Chondrocyte (in vitro differentiated cells): ENCODE measurements at places on chromosomes 1 and 21. TPM values are rescaled to one million over a fixed set of nuclear protein-coding genes. Genes with fewer than 3 reads are reported as not detected.

DNA sequence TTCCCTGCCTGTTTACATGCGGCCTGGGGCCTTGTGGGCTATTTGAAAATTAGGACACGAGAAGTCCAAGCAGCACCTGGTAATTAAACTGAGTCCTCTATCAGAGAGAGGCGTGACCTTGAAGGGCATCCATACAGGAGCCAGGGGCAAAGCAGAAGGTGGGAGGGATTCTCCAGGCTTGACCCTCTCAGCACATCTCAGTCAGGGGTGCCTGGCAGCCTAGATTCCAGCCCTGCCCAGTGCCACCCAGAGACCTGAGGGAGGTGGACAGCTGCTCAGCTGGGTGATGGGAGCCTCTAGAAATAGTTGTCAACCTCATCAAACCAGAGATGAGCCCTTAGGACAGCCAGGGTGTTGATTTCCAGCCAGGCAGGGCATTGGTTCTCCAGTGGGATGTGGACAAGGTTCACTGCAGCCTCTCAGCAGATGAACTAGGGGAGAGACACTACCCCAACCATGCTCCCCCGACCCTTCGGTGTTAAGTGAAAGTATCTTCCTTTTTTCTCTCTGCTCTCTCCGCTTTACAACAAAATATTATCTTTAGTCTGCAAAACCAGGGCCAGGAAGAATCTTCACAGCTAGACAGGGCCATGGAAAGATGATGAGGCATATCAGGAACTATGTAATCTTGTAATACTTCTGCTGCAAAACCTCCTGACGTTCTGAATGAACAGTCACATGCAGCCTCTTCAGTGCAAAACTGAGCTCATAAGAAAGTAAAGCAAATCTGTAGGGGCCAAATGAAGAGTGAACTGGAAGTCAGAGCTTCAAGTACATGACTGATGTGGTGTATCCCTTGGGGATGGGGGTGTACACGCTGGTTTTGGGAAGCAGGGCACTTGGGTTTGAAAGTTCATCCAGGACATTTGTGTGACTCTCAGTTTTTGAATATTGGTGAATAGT is 35.9 kb upstream of the ATP5PO start:
- H3K27me3 ChIP-seq: no peaks in the 10 kb centered on the region
- H3K4me3 ChIP-seq: no peak overlapping the region
- peaks cover 31% of the 10 kb centered on the region for H3K4me1 ChIP-seq
- no peak for DNase-seq

- DNase-seq: no peak
- no peak overlapping the region for H3K27ac ChIP-seq
- peaks cover 20% of the 10 kb centered on the region for H3K36me3 ChIP-seq
Measured at GRCh38 chr1:19360432-19360831, 48.3 kb downstream of the SLC66A1 start.

- no peak for DNase-seq
- no peak overlapping the region for H3K4me3 ChIP-seq
- H3K4me1 ChIP-seq: no peaks in the 10 kb centered on the region
- H3K27me3 ChIP-seq: peaks cover 2% of the 10 kb centered on the region
- no peaks in the 10 kb centered on the region for H3K36me3 ChIP-seq
Measured at GRCh38 chr1:194755241-194755994, 1569.0 kb upstream of the B3GALT2 start.

DNA sequence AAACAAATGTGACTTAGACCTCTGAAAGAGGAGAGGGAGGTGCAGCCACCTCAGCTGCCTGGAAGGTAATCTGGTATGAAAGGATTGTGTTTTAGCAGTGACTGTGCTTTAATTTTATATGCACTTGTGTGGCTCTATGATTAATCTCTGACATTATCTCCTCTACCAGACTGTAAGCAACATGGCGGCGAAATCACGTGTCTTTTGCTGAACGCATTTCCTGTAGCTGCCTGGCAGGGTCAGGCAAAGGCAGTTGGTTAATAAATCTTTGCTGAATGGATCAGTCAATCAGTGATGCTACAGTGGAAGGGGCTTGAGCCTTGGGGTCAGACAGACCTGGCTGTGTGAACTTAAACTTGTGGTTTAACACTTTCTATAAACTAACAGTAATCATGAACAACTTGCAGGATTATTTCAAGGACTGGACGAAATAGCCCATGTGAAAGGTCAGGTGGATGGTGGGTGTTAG is 96.9 kb downstream of the ADSS2 start:
- peak overlapping the region; percentile 22 for H3K27ac ChIP-seq
- H3K4me3 ChIP-seq: no peak overlapping the region

Gene HES3
- not detected in 3 replicates for total RNA-seq

GRCh38 chr1:89945852-89946476 is 48.9 kb upstream of the ZNF326 start:
- H3K27me3 ChIP-seq: no peaks in the 10 kb centered on the region
- no peak overlapping the region for H3K27ac ChIP-seq
- peaks cover 7% of the 10 kb centered on the region for H3K4me1 ChIP-seq
- no peak overlapping the region for H3K4me3 ChIP-seq
- no peak for DNase-seq

Gene MX2
- total RNA-seq: not detected in 3 replicates

DNA sequence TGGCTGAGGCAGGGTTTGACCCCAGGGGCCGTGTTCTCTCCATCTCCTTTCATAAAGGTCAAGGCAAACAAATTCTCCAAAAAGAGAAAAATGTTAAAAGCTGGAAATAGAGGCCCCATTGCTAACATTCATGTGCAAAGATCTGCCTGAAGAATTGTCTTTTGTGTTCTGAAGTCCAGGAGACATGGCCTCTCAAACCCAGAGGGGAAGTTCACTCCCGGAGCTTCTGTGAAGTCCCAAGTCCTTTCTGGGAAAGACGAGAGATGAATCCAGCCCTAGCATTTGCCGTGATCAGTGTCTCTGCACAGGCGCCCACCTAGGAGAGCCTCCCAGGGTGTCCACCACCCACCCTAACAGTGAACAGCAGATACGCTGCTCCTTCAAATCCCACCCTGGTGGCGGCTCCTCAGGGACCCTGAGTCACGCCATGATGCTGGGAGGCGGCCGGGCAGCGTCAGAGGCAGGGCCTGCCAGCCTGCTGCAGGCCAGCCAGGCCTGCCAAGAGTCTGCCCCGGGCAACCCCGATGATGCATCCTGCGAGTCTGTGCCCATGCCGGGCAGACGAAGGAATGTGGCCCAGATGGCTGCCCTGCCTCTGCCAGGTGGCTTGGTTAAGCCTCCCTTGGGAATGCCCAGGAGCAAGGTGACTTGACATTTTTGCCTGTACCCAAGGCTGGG is 5.2 kb upstream of the C2CD2 start:
- H3K4me3 ChIP-seq: no peak overlapping the region
- peaks cover 27% of the 10 kb centered on the region for H3K4me1 ChIP-seq
- peaks cover 3% of the 10 kb centered on the region for H3K27me3 ChIP-seq
- H3K27ac ChIP-seq: no peak overlapping the region
- DNase-seq: peak; percentile 88
- no peaks in the 10 kb centered on the region for H3K36me3 ChIP-seq

DNA sequence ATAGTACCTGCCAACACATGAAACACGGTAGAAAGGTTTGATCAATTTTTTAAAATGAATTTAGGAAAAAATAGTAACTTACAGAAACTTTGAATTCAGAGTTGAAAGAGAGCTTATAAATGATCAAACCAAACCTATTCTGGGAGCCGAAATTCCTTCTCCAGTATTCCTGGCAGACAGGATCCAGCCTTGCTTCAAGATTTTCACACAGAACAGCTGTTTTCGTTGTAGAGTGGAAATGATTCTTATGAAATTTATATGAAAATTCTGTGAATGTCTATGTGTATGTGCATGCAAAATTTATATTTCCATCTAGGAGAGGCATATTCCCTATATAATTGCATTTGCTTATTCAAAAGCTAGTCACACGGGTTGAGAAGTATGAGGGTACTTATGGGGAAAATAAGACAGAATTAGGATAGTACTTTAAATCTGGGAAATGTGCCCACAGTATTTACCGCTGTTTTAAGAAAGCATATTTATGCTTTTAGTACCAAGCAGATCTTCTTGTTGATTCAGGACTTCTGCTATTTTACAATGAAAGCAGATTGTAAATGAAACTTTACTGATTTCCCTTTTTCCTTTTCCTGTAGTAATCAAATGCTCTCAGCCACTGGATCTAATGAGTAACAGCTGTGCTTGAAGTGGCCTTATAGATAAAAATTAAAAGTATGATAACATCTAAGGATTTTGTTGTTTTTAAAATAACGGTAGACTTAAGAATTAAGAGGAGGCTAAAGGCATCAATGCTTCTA is 30.4 kb downstream of the PRRX1 start:
- H3K27ac ChIP-seq: peak overlapping the region; percentile 84
- no peaks in the 10 kb centered on the region for H3K27me3 ChIP-seq
- no peak overlapping the region for H3K4me3 ChIP-seq
- peaks cover 1% of the 10 kb centered on the region for H3K36me3 ChIP-seq
- peaks cover 93% of the 10 kb centered on the region for H3K4me1 ChIP-seq
- DNase-seq: no peak

DNA sequence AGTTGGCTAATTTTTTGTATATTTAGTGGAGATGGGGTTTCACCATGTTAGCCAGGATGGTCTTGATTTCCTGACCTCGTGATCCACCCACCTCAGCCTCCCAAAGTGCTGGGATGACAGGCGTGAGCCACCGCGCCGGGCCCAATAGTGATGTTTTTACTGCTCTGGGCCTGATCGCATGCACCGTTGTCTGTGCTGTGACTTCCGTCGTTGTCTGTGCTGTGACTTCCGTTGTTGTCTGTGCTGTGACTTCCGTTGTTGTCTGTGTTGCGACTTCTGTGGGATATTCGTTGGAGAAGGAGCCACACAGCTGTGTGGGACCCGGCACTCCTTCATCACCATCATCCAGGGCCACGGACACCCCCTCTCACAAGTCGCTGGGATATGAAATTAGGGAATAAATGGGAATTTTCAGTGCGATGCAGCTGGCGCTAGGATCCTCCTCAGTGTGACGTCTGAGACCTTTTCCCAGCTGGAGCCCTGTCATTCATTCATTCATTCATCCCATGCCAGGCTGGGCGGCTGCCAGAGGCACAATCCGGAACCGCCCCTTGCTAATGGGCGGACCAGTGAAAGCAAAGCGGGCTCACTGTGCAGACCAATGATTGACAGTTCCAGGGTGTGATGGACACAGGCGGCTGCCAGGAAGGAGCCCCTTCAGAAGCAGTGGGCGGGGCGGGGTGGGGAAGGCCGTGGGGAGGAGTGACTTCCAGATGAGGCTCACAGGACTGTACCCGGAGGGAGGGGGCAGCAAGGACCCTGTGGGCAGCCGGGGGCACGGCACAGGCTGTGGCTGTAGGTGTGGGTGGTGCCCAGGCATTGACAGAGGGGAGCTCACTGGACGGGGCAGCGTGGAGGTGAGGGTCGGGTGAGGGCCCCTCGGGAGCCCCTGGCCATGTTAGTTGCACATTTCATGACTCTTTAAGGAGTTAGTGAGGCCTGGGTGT is 48.9 kb downstream of the PRKCZ start:
- peaks cover 2% of the 10 kb centered on the region for H3K27me3 ChIP-seq
- H3K4me1 ChIP-seq: no peaks in the 10 kb centered on the region
- H3K36me3 ChIP-seq: peaks cover 6% of the 10 kb centered on the region
- peak; percentile 69 for DNase-seq
- no peak overlapping the region for H3K27ac ChIP-seq

- no peak overlapping the region for H3K27ac ChIP-seq
- H3K27me3 ChIP-seq: no peaks in the 10 kb centered on the region
- no peak overlapping the region for H3K4me3 ChIP-seq
- H3K36me3 ChIP-seq: peaks cover 5% of the 10 kb centered on the region
Measured at GRCh38 chr21:35461700-35462099, 412.6 kb upstream of the RUNX1 start.

DNA sequence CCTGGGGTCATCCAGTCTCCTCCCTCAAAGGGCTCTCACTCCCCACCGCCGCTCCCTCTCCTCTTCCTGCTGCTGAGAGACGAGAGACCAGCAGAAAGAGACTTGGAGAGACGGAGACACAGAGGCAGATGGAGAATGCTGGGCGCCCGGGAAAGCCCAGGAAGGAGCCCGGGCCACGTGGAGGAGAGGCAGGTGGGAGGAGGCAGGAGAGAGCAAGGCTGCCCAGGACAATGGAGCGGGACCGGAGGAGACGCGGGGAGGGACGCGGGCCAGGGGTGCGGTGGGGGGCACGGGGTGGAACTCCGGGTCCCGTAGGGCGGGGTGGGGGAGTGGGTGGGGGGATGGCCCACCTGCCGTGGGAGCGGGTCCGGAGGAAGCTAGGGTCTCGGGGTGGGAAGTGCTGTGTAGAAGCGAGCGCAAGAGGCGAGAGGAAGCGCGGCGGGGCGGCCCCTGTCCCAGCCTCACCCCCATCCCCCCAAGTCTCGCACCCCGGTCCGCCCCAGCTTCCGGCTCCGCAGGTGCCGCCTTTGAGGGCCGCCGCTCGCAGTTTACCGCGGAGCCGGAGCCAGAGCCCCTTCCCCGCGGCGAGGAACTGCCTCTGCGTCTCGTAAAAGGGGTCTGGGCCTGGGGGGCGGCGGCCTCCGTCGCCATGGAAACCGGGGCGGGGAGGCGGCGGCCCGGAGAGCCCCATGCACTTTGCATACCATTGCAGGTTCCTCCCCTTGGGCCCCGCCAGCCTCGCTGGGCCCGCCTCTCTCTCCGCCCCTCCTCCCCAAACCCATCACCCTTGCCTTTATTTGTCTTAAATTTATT is 11.7 kb upstream of the EPHA2 start:
- peaks cover 28% of the 10 kb centered on the region for H3K4me1 ChIP-seq
- H3K4me3 ChIP-seq: peak overlapping the region; percentile 49
- DNase-seq: no peak
- H3K27me3 ChIP-seq: no peaks in the 10 kb centered on the region
- H3K36me3 ChIP-seq: no peaks in the 10 kb centered on the region

- peaks cover 23% of the 10 kb centered on the region for H3K36me3 ChIP-seq
- H3K4me3 ChIP-seq: no peak overlapping the region
- peak overlapping the region; percentile 82 for H3K27ac ChIP-seq
Measured at GRCh38 chr1:15722411-15722810, 13.6 kb upstream of the SLC25A34 start.
